ENCODE measurements at places on chromosomes 13 and 19. TPM values are rescaled to one million over a fixed set of nuclear protein-coding genes. Genes with fewer than 3 reads are reported as not detected.

- H3K4me3 ChIP-seq, result no peak overlapping the region
- H3K27me3 ChIP-seq, result peaks cover 26% of the 10 kb centered on the region
- H3K36me3 ChIP-seq, result no peaks in the 10 kb centered on the region
- DNase-seq, result no peak
- peaks cover 8% of the 10 kb centered on the region for H3K4me1 ChIP-seq
These were observed 48.5 kb downstream of the CELF5 start for GRCh38 chr19:3272952-3273351.

ZNF534 gene
- total RNA-seq, result 0.62 TPM

- no peaks in the 10 kb centered on the region for H3K36me3 ChIP-seq
- peaks cover 17% of the 10 kb centered on the region for H3K4me1 ChIP-seq
- DNase-seq, result no peak
- peaks cover 40% of the 10 kb centered on the region for H3K27me3 ChIP-seq
- no peak overlapping the region for H3K27ac ChIP-seq
- H3K4me3 ChIP-seq, result no peak overlapping the region
These were observed 4.8 kb downstream of the CEBPA start for GRCh38 chr19:33297401-33298145.

DNA sequence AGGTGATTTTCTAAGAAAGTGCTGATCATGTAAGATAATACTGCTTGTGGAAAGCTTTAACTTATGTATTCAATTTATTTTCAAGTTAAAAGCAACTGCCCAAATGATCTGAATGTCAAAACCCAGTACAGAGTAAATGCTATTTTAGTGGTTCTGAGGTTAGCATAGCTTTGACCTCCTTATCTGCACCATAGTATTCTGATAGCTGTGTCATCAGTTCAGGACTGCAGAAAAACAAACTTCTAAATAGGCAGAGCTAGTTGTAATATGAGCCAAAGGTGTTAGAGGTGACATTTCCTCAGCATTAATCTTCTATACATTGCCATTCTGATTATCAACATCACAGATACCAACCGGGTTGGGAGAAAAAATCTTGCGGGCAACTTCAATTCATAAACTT is 758.7 kb downstream of the SLITRK5 start:
- no peak overlapping the region for H3K27ac ChIP-seq
- DNase-seq, result no peak
- no peaks in the 10 kb centered on the region for H3K4me1 ChIP-seq
- no peaks in the 10 kb centered on the region for H3K27me3 ChIP-seq
- no peaks in the 10 kb centered on the region for H3K36me3 ChIP-seq

THSD8 gene
- not detected for total RNA-seq

GRCh38 chr13:31055589-31055988 is 106.1 kb downstream of the HSPH1 start:
- H3K4me1 ChIP-seq, result no peaks in the 10 kb centered on the region
- H3K27ac ChIP-seq, result no peak overlapping the region
- H3K4me3 ChIP-seq, result no peak overlapping the region
- H3K27me3 ChIP-seq, result no peaks in the 10 kb centered on the region
- H3K36me3 ChIP-seq, result no peaks in the 10 kb centered on the region
- no peak for DNase-seq

GRCh38 chr13:77262198-77262597 is 64.7 kb downstream of the MYCBP2 start:
- H3K4me1 ChIP-seq, result no peaks in the 10 kb centered on the region
- H3K4me3 ChIP-seq, result no peak overlapping the region
- no peaks in the 10 kb centered on the region for H3K27me3 ChIP-seq
- no peaks in the 10 kb centered on the region for H3K36me3 ChIP-seq

DNA sequence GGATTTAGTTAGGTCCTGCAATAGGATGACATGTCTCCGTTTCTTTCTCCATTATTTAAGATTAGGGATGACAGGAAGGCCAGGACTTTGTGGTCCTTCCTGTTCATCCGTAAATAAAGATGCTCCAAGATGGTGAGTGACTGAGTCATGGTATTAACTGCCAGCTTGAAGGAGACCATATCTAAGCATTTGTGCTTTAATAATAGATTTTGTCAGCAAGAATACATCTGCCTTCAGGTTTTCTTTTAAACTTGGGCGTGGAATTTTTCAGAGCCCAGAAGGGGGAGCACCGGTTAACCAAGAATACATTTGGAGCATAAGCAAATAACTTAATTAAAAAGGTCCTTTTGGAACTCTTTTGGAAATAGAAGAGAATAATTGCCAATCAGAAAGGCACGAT is 68.2 kb downstream of the ARHGAP35 start:
- no peaks in the 10 kb centered on the region for H3K27me3 ChIP-seq
- DNase-seq, result no peak
- no peak overlapping the region for H3K4me3 ChIP-seq
- H3K27ac ChIP-seq, result no peak overlapping the region
- no peaks in the 10 kb centered on the region for H3K36me3 ChIP-seq

DNA sequence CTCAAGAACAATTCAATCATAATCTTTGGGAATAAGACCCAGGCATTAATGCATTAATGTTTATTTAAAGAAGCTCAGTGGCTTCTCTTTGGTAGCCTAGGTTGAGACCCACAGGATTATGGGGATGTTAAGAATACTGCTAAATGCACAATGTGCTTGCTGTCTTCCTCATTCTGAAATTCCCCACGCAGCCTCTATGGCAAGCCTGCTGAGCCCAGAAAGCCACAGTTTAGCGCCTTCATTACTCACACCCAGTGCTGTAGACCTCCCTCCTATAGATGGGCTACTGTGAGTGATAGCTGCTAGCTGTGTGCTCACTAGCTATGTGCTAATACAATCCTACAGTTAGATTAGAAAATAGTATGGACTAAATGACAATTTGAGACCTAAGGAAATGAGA is 90.6 kb downstream of the TNFSF13B start:
- H3K36me3 ChIP-seq, result no peaks in the 10 kb centered on the region
- H3K4me1 ChIP-seq, result no peaks in the 10 kb centered on the region
- DNase-seq, result no peak
- H3K27me3 ChIP-seq, result no peaks in the 10 kb centered on the region

AXL gene
- total RNA-seq, result 45.6 TPM

SLC15A1 gene
- not detected for total RNA-seq

DNA sequence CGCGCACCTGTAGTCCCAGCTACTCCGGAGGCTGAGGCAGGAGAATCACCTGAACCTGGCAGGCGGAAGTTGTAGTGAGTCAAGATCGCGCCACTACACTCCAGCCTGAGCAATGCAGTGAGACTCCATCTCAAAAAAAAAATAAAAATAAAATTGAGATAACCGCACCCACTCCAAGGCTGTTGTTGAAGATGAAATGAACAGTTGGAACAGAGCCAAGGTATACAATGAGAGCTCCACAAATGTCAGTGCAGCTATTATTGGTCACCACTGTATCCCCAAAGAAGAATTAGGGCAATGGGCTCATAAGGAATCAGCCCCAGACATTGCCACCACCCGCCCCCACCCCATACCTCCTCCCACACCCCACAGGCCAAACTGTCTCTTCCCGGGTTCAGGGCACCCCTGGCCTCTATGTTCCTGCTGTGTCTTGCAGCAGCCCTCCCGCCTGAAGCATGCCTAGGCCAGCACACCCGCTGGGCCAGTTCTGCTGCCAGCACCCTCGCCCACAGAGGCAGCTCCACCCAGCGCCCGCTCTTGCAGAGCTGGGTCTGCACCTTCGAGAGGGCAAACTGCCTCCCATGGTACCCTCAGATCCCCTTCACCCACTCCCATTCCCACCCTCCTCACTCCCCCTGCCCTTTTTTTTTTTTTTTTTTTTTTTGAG is 3.5 kb upstream of the S1PR5 start:
- peaks cover 21% of the 10 kb centered on the region for H3K4me1 ChIP-seq
- no peak for DNase-seq
- no peak overlapping the region for H3K27ac ChIP-seq

DNA sequence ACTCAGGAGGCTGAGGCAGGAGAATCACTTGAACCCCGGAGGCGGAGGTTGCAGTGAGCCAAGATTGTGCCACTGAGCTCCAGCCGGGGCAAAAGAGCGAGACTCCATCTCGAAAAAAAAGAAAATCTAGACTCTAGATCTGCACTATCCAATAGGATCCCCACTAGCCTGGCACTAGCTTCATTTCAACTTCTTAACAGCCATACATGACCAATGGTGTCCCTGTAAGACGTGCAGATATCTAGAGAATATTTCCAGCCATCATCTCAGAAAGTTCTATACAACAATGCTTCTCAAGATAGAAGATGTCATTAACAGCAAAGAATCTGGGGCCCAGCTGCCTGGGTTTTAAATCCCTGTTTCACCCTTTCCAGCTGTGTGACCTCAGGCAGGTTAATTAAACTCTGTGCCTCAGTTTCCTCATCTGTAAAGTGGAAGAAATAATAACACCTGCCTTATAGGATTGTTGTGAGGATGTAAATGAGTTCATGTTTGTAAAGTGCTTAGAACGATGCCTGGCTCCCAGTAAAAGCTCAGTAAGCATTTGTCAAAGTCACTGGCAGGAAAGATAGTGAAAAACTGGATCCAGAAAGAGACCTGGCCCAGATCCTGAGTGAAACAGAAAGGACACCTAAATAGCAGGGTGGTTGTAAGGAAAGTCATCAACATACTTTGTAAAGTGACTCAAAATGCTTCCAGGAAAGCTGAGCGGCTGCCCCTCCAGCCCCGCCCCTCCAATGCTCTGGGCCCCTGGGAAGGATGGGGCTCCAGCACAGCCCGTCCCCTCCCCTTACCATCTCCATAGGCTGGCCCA is 13.5 kb downstream of the WIZ start:
- H3K27ac ChIP-seq, result no peak overlapping the region
- no peaks in the 10 kb centered on the region for H3K36me3 ChIP-seq
- H3K4me1 ChIP-seq, result peaks cover 3% of the 10 kb centered on the region
- DNase-seq, result no peak

All from neural progenitor cell (in vitro differentiated cells).